Choroid plexus epithelial cell (primary cell): ENCODE measurements at places on chromosomes 7 and 10.

DNA sequence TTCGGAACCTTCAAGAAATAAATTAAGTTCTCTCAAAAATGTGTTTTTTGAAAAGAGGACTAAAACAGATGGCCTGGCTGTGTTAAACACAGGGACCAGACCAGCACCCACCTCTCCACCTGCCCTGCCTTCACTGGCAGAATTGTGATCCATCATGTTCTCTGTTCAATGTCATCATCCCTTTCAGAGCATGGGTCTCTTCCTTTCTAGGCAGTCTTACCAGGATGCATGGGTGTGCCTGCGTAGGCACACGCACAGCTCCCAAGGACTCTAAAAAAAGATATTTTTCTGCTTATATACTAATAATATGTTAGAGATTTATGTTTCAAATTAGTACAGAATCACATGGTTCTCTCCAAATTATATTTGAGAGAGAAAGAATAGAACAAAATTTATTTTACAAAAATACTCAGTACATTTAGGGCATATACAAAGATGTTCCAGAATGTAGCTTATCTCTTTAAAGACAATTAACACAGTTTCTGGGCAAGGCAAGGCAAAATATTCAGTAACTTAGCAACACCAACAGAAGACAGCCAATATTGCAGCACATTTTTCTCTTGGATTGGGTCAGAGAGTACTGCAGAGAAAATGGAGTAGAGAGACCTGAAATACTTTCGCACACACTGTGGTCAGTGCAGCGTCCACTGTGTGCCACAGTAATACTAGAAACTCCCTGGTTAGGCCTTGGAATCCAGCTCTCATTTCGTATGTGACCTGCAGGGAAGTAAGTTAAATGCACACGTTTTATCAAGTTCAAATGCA lies 52.8 kb downstream of the EGFR start:
- DNase-seq = peak; percentile 77

GRCh38 chr10:116627386-116627933 lies 6.7 kb downstream of the PNLIPRP2 start:
- peak; percentile 1 for DNase-seq

DNA sequence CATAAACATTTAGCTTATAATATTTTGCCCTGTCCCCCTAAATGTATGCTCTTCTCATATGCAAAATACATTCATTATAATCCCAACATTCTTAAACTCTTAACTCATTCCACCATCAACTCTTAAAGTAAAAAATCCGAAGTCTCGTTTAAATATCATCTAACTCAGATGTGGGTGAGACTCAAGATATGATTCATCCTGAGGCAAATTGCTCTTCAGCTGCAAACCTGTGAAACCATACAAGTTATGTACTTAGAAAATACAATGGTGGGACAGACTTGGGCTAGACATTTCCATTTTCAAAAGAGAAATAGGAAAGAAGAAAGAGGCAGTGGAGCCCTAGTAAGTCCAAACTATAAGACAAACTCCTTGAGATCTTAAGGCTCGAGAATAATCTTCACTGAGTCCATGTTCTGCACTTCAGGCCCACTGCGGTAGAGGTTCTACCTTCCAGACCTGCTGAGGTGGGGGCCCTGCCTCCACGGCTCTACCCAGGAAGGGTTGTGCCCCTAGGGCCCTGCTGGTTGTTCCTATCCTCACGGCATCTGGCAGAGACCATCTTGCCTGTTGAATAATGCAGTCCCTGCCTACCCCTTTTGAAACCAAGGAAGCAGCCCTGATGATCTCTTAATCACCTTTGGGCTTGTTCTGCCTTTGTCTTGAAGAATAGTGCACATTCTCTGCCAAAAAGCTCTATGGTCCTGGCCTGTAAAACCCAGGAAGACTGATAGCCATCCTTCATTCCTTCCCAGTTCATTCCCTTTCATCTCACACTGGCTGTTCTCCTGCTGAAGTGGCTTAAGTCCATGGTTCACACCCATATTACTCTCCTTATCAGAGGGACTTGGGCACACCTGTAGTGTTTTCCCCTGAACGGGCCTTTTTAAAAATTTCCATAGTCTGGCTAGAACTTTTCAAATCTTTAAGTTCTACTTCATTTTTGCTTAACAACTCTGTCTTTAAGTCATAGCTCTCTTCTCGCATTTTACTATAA lies 37.3 kb downstream of the INPP5F start:
- no peak for DNase-seq

GRCh38 chr10:131210181-131210580 lies 101.3 kb downstream of the TCERG1L start:
- no peak for DNase-seq

GRCh38 chr10:774661-775244 lies 85.3 kb upstream of the DIP2C start:
- no peak for DNase-seq

DNA sequence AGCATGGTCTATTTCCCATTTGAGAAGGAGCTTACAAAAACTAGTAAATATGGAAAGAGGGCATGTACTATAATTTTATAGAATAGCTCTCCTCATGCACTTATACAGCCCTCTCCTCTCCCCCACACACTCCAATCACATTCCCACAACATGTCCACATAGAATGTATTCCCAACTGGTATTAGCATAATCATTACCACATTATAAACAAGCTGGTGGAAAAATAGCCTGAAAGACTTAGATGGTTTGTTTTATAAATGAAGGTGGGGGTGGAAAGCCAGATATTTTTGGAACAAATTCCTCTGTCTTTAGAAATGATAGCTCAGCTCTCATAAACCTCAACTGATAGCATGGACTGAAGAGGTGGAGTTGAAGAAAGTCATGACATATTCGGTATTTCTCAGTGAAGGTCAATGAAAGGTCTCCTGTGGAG lies 410.1 kb downstream of the SUGCT start:
- peak; percentile 24 for DNase-seq

- no peak for DNase-seq
These were observed 11.6 kb downstream of the CDNF start for GRCh38 chr10:14826076-14826829.

- no peak for DNase-seq
These were observed 16.2 kb upstream of the AHCYL2 start for GRCh38 chr7:129208667-129209066.

GRCh38 chr7:38798552-38799267 lies 110.3 kb downstream of the VPS41 start:
- no peak for DNase-seq

GRCh38 chr10:20903635-20904390 lies 6.7 kb upstream of the NEBL start:
- no peak for DNase-seq

DNA sequence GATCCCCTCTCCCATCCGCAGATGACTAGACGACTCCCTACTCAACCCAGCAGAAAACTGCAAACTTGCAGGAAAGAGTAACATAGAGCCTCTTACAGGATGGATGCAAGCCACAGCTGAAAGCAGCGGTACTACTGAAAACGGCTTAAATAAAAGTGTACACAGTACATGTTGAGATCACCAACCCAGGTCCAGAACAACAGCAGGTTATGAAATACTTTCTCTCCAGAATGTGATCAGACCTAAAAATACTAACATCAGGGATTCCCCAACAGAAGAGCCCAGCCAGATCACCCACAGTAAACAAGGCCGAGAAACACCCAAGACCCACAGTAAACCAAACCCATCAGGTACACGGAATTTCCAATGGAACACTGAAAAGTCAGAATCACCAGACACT lies 13.2 kb downstream of the ATE1 start:
- peak; percentile 26 for DNase-seq

GRCh38 chr10:67550046-67550445 lies 145.9 kb downstream of the CTNNA3 start:
- peak; percentile 37 for DNase-seq

GRCh38 chr10:103849880-103850571 lies 5.3 kb downstream of the SH3PXD2A start:
- peak; percentile 70 for DNase-seq

GRCh38 chr10:111762114-111762513 lies 421.5 kb downstream of the GPAM start:
- DNase-seq = no peak

DNA sequence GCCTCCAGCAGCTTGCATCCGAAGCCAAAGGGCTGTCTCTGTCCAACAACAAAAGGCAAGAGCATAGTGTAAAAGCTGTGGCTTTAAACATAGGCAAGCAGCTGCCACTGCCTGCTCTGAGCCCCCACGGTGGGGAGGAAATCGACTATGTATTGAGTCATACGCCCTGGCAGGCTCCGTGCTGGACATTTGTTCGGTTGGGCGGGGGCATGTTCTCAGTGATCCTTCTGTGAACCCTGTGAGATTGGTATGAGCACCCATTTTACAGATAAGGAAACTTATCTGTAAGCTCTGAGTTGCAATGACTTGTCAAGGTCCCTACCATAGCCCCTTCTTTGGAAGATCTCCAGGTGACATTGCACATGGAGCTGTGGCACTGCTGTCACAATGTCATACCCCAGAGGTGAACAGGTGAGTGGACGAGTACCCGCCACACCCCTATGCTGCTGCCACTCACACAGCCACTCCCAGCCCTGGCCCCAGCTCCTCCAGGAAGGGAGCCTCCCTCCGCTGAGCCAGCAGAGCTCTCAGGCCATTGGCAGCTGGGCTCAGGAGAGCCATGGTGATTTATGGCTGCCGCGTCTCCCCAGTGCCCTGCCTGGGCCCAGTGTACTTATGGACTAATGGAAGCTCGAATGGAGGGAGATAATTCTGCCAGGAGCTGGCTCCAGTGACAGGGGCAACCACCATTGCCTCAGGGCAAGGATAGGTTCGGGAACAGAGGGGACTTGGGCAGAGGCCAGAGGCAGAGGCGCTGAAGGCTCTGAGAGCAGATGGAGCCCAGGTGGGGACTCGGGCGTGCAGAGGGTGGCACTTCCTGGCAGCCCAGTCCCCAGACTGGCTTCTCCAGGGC lies 43.7 kb downstream of the UNC5B start:
- peak; percentile 82 for DNase-seq

DNA sequence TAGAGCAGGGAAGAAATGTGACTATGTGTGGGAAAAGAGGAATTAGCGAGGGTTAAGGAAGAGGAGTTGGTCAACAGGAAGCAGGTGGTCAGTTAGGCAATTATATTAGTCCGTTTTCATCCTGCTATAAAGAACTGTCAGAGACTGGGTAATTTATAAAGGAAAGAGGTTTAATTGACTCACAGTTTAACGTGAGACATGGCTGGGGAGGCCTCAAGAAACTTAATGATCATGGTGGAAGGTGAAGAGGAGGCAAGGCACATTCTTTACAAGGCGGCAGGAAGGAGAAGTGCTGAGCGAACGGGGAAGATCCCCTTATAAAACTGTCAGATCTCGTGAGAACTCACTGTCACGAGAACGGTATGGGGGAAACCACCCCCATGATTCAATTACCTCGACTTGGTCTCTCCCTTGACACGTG lies 35.0 kb downstream of the RAMP3 start:
- no peak for DNase-seq

DNA sequence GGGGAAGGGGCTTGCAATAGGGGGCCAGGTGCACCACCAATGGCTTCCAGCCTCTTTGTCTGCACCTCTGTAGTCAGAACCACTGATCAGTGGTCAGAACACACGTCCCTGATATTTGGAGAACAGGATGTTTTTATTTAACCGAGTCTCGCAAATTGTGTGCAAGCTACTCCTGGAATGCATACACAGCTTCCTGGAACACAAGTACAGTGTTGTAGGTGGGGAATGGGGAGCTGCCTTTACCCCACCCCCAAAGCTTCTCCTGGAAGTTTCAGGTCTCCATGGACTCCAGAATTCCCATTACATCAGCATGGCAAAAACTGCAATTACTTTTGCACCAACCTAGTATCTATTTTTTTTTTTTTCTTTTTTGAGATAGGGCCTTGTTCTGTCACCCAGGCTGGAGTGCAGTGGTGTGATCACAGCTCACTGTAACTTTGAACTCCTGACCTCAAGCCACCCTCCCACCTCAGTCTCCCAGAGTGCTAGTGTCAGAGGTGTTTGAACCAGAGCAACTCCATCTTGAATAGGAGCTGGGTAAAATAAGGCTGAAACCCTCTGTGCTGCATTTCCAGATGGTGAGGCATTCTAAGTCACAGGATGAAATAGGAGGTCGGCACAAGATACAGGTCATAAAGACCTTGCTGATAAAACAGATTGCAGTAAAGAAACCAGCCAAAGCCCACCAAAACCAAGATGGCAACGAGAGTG lies 374.0 kb downstream of the CALN1 start:
- DNase-seq = no peak
